Esophagus mucosa (tissue), 1 donor: ENCODE measurements at places on chromosomes 16 and 17. TPM values are rescaled to one million over a fixed set of nuclear protein-coding genes. Genes with fewer than 3 reads are reported as not detected.
A peak's percentile ranks its signal among the peaks of the same experiment; 100 is the strongest.

DNA sequence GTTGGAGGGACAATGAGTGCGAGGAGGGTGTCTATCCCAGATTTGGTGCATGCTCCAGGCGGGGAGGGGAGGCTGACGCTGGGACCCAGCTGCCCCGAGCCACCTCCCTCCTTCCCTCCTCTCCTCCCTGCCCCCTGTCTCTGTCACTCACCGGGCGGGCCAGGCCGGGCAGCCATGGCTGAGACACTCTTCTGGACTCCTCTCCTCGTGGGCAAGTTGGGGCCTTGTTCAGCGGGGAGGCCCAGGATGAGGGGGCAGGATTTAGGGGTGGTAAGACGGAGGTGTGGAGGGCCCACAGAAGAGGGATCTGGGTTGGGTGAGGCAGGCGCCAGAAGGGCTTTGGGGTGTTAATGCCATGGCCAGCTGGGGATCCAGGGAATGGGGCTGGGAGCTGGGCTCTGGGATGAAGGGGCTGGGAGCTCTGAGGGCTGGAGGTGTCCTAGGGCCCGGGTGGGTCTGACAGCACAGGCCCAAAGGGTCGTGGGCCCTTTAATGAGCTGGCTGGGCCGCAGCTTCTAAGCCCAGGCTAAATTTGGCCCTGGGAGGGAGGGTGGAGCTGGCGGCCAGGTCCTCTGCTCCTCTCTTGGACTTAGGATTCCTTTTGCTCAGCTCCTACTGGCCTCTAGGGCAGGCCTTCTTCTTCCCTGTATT is at the start of gene SGCA:
Gene SGCA (plus strand): TSS at position 139 of the 651 bp plus-strand sequence. CDS start 36 bp downstream, at position 175.
- ATAC-seq, result no peak

- no peak for ATAC-seq
These were observed 25.5 kb downstream of the COPZ2 start for GRCh38 chr17:48012151-48012520.

GRCh38 chr16:58198803-58199411 is 1.0 kb upstream of the CSNK2A2 start:
- ATAC-seq, result no peak

- no peak for ATAC-seq
These were observed 120.9 kb upstream of the SMURF2 start for GRCh38 chr17:64783031-64783461.

DNA sequence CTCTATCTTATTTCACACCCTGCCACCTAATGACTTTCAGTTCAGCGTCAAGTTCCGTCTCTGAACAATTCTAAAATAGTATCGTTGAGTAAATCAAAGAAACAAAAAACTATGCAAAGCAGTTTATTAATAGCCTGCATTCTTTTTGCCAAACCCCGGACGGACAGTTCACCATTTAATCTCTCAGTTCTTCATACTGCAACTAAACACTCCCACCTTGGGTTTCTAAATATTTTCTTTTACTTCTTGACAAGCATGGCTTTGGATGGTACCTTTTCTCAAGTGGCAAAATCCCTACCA is 1.2 kb downstream of the MYH11 start:
- no peak for ATAC-seq

GRCh38 chr17:1111599-1112443 is 68.0 kb downstream of the ABR start:
- no peak for ATAC-seq

DNA sequence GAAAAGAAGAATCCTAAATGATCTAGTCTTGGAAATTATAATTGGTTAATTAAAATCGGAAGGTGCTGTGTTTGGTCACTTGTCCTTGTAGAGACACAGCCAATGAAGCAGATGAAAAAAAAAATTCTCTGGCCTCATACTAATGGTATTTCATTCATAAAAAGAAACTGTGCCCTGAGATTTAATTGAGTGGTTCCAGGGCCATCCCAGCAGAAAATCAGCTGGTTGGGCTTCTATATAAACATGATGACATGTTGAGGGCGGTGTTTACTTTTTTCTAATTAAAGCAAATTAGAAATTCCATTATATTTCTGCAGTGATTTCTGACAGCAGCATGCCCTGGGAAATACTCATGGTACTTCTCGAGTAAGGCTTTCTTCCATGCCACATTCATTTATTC is 191.9 kb upstream of the KCNJ16 start:
- ATAC-seq, result no peak

DNA sequence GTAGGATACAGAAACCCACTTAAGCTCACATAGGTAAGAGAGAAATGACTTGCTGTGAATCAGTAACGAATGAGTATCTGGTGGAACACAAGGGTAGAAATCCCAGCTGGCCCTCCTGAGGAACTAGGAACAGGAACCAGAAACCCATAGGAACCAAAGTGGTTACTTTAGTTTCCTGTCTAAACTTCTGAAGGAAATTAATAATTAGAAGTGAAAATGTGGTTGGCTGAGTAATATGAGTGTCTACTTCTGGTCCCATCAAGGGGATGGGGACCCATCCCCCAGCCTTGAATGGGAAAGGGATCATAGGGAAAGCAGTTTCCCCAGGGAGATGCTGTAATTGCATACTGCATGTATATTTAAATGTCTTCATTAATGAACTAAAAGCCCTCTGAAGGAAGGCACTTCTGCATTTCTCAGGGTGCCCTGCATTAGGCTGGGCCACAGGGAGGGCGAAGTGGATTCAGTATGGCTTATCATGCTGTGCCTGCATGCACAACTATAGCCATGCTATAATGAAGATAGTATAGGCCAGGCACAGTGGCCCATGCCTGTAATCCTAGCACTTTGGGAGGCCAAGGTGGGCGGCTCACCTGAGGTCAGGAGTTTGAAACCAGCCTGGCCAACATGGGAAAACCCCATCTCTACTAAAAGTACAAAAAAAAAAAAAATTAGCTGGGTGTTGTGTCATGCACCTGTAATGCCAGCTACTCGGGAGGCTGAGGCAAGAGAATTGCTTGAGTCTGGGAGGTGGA is 45.6 kb downstream of the CYB5B start:
- no peak for ATAC-seq

- peak; percentile 1 for ATAC-seq
These were observed 9.5 kb downstream of the TAX1BP3 start for GRCh38 chr17:3658784-3659449.

- ATAC-seq, result no peak
These were observed 4.9 kb downstream of the WSCD1 start for GRCh38 chr17:6075050-6075449.

GRCh38 chr17:82791532-82791931 is 39.7 kb downstream of the TBCD start:
- ATAC-seq, result no peak

DNA sequence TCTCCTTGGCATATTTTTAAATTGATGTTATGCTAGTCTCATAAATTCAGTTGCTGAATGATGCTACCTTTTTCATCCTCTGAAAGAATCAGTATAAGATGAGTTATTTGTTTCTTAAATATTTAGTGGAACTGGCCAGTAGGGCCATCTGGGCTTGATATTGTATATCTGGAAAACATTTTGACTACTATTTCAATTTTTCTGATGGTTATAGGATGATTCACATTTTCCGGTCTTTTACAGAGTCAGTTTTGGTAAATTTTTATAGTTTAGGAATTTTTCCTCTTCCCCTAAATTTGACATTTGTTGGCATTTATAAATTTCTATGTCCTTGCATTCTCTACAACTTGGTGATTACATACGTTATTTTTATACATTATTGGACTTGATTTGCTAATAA is 296.3 kb upstream of the AXIN2 start:
- ATAC-seq, result no peak

DNA sequence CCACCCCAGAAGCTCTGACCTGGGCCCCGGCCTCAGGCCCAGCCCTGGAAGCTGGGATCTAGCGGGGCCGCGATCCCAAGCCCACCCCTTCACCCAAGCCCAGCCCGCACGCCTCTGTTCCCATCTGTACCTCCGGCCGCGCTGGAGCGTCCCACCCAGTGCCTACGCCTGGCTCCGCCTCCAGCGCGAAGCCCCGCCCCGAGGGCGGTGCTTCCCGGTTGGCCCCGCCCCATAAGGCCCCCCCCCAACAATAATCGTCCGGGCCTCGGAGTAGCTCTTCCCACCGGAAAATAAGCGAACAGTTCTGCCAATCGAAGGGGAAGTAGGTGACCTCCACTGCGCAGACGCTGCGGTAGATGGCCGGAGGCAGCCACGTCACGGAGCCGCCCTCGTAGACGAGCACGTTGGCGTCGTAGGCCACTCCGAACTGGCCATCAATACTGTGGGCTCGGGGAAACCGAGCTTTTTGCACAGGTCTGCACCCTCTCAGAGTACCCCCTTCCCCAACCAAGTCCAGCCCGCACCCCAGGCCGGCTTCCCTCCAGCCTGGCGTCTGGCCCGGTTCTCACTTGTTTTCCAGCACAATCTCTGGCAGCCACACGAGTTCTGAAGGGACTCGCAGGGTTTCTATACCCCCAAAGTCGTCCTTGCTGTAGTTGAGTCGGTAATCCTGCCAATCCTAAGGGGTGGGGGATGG is 1.1 kb downstream of the CHRNE start:
- ATAC-seq, result no peak

- peak; percentile 69 for ATAC-seq
These were observed 11.2 kb downstream of the PIK3R5 start for GRCh38 chr17:8954339-8954738.

GRCh38 chr16:62954144-62955032 is 918.1 kb upstream of the CDH8 start:
- no peak for ATAC-seq

GRCh38 chr17:47239967-47240651 is 13.5 kb upstream of the ITGB3 start:
- peak; percentile 58 for ATAC-seq

- ATAC-seq, result peak; percentile 83
These were observed 49.9 kb upstream of the CPNE2 start for GRCh38 chr16:57042157-57043111.

DNA sequence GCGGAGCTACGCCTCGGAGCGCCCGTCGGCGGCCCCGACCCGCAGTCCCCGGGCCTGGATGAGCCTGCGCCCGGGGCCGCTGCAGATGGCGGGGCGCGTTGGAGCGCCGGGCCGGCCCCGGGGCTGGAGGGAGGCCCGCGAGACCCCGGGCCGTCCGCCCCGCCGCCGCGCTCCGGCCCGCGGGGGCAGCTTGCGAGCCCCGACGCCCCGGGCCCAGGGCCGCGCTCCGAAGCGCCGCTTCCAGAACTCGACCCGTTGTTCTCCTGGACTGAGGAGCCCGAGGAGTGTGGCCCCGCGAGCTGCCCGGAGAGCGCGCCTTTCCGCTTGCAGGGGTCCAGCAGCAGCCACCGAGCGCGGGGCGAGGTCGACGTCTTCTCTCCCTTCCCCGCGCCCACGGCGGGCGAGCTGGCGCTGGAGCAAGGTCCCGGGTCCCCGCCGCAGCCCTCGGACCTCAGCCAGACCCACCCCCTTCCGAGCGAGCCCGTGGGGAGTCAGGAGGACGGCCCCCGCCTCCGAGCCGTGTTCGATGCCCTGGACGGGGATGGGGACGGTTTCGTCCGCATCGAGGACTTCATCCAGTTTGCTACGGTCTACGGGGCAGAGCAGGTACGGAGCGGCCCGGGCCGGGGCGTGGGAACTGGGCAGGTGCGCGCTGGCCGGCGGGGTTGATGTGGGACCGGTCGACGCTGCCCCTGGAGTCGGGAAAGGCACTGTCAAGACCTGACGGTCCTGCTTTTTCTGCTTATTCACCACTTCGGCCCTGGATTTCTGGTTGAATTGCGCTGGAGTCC is 861 bp downstream of the RAB11FIP3 start:
- no peak for ATAC-seq

DNA sequence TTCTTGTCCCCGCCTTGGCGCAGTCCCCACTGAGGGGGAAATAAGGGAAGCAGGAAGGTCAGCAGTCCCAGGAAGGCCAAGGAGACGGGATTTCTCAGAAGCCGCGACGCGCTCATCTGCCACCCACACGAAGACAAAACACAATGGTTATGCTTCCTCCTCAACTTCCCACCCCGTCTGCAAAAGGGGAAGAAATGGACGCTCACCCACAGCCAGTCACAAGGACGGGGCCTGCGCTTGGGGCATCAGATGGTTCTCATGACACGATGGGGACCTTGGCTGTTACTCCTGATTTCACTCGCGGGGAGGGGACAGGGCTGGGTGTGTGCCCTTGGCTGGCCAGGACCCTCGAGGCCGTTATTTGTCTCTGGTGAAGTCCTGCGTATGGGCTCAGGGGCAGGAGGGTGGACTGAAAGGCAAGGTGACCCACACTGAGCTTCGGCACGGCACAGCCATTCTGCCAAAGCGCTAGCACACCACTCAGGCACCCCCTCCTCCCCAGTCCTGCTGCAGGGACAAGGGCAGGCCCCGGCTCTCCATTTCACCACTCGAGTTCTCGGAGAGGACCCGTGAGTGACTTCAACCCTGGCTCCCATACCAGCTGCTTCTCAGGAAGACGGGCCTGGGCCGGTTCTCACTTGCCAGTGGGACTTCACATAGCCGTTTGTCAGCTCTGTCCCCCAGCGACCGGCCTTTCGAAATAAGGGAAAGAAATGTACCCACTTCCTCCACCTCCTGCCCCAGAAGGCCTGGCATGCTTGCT is 84.5 kb downstream of the ABR start:
- ATAC-seq, result no peak

Gene HIGD1B
- 3.4 TPM for total RNA-seq

Gene TEKT1
- total RNA-seq, result not detected

Gene SLFN5
- total RNA-seq, result 25.0 TPM

Gene AOC3
- total RNA-seq, result 5.7 TPM

Gene GRB7
- total RNA-seq, result 45.3 TPM

Gene CYLD
- 26.7 TPM for total RNA-seq

Gene CD300A
- 0.64 TPM for total RNA-seq

Gene PPM1D
- 9.5 TPM for total RNA-seq

Gene SPIRE2
- total RNA-seq, result 3.9 TPM

Gene CD300H
- not detected for total RNA-seq

Gene CCDC200
- not detected for total RNA-seq

Gene PRSS21
- total RNA-seq, result 6.9 TPM
